Right hindlimb (tissue), 1 donor: ENCODE measurements at places on chromosomes 6 and 20.

- DNase-seq = no peak
Measured at GRCh38 chr20:8601542-8601912, 467.4 kb upstream of the PLCB4 start.

- no peak for DNase-seq
Measured at GRCh38 chr6:18207438-18207837, 52.2 kb downstream of the KDM1B start.

DNA sequence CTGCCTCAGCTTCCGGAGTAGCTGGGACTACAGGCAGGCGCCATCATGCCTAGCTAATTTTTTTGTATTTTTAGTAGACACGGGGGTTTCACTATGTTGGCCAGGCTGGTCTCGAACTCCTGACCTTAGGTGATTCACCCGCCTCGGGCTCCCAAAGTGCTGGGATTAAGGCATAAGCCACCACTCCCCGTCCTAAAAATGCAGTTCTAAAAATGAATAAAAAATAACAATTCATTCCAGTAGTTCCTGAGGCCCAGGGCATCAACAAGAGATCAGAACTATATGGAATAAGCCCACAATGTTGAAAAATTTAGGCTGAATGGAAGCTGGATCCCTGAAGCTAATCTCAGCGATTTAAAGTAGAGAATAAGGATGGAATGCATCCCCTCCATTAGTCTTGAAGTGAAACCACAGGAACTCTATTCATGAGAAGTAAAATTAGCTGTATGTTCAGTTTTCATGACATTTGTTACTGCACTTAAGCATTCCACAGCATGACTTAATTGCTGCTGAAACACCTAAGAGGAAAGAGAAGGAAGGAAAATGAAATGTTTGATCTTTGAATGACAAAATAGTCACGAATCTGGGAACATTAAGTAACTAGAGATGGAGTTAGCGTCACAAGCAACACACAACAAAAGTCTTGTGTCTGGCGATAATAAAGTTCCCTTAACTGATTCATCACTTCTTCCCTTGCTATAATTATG lies 80.4 kb upstream of the RIPOR2 start:
- no peak for DNase-seq

DNA sequence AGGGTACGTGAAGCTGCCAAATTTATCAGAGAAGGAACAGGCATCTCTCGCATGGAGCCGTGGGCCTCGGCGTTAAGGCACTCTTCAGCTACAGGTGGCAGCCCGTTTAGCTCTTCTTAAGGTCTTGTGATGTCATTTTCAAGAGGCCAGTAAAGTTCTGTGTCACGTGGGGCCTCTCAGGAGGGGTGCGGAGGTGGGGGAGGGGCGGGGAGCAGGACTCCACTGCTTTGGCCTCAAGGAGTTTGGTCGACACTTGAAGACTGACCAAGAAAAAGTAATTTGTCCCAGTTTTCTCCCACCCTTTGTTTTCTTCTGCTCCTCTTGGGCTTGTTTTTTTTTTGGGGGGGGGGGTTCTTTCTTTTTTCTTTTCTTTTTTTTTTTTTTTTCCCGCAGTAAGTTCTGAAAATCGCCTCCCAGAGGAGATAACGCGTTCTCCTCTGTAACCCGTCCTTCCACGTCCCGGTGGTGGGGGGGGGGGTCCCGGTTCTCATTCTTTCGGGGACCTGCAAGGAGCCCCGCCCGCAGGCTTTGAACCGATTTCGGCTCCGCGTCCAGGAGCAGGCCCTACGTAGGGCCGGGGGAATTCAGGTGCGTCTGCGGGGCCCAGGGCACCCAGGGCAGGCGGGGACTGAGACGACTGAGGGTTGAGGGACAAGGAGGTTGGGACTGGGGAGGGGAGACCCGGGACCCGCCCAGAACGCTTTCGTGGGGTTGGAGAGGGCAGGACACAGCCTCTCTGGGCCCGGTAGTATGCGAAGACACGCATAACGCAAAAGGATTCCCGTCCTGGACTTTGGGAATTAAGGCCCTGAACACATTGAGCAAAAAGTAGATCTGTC lies 26.0 kb downstream of the GPX6 start:
- peak; percentile 72 for DNase-seq

- no peak for DNase-seq
Measured at GRCh38 chr6:29723666-29724588, 693 bp downstream of the HLA-F start.

GRCh38 chr6:5280920-5281319 lies 19.6 kb downstream of the FARS2 start:
- no peak for DNase-seq

DNA sequence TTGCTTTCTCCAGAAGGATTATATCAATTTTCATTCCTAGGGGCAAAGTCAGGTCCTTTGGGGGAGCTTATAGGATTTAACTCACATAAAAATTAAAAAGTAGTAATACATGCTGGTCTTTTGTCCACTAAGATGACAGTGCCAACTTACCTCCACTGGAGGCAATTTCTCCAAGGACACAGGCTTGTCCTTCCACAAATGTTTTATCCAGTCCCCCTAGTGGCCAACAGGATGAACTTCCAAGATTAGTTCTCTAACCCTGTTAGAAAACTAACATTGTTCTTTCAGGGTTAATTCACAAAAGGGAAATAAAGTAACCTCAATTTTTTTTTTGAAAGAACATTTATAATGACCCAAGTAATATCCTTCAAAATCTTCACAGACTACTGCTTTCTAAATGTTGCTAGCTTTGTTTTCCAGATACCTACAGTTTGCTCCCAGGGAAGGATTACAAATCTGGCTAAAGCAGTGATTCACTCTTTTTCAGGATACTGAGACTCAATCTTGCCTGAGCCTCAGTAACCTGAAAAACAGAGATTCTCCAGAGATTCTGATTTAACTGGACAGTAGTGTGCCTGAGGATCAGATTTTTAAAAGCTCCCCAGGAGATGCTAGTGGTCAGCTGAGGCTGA lies 31.7 kb upstream of the UBR2 start:
- DNase-seq = no peak

DNA sequence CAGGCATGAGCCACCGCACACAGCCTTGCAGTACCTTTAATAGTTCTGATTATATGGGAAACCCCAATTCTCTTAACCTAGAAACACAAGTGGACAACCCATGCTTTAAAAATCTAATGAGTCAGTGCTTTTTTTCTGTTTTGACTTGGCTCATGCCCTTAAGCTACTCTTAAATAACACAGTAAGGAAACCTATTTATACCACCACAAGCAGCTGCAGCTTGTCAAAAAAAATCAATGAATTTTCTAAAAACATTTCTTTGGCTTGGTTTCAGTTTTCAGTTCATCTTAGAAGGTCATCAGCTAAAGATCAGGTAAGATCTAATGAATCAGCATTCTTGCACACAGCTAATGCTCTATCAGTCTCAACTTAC lies 124.1 kb upstream of the DST start:
- no peak for DNase-seq

DNA sequence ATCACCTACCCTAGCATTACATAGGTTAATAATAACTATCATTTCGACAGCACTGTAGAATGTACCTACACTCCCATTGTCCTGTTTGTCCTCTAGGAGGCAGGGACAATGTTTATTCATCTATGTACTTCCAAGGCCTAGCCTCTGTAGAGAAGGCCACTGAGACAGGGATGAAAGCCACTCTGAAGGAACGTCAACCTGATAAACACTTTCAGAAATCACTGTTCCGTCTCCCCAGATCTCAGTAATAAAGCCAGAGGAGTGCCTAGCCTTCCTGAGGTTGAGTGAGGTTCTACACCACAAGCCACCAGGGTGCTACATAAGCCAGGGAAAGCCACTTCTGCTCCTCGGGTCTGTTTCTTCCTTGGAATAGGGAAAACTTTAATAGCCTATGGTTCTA lies 44.8 kb downstream of the POPDC3 start:
- DNase-seq = peak; percentile 29

GRCh38 chr6:6224933-6225486 lies 95.5 kb downstream of the F13A1 start:
- DNase-seq = no peak

DNA sequence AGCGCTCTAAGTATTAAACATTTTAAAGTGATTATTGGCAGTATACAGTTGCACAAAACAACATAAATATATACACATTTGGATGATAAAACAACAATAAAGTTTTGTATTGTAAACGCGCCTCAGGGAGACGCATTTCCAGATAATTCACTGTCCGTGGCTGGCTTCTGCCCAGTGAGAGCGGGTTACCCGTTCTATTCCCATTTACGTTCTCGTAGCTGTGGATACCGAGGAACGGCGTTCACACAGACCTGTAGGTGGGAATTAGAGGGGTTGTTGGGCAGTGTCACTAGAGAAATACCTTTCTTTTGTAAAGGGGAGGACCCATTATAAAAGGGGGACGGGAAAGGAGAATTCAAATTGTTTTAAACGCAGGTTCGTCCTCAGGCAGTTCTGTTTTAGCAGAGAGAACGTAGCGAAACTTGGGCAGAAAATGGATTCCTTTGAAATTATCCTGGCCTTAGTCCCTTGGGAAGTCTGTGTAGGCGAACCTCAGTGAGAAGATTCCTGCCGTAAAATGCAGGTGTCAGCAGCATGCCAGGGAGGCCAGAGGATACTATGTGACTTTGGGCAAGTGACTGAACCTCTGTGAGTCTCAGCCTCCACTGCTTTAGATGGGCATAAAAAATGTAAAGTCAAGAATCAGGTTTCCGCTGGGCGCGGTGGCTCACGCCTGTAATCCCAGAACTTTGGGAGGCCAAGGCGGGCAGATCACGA lies 756 bp downstream of the MTG2 start:
- no peak for DNase-seq

GRCh38 chr6:90687775-90688380 lies 101.0 kb upstream of the MAP3K7 start:
- no peak for DNase-seq

- no peak for DNase-seq
Measured at GRCh38 chr6:27168586-27169443, 78.7 kb upstream of the PRSS16 start.

- no peak for DNase-seq
Measured at GRCh38 chr6:39965751-39966150, 31.5 kb upstream of the MOCS1 start.

DNA sequence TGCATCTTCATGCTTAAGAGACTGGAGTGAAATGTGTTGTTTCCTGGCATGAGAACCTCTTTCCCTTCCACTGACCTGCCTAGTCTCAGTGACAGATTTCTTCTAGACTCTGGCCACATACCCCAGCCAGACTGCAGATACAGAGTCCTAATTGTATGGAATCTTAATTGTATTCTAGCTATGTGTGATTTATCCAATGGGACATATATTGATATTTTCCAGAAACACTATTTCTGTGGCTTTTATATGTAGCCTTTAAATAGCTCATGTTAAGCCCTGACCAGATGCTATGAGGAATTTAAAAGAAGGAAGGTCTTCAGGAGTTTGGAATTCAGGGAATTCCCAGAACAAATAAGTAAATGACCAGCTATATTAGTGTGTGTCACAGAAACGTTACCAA lies 99.0 kb downstream of the FIG4 start:
- DNase-seq = no peak

GRCh38 chr6:32741031-32741960 lies at the start of gene HLA-DQA2:
TSS of gene HLA-DQA2 (plus strand) at chr6:32741391. CDS start at chr6:32741444, 53 bp downstream.
- DNase-seq = no peak

DNA sequence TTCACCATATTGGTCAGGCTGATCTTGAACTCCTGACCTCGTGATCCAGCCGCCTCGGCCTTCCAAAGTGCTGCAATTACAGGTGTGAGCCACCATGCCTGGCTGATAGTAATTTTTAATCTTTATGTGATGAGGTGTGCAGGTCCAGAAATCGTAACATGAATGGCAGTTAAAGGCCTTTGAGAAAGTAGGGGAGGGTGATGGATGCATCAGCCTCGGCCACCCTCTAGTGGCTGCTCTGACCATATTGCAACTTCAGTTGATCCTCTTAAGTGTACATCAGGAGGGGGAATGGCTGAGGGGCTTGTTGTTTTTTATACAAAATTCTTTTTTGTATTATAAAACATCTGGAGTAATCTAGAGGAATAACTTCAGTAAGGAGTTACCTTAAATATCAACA lies 193.0 kb downstream of the ZFAND3 start:
- no peak for DNase-seq

DNA sequence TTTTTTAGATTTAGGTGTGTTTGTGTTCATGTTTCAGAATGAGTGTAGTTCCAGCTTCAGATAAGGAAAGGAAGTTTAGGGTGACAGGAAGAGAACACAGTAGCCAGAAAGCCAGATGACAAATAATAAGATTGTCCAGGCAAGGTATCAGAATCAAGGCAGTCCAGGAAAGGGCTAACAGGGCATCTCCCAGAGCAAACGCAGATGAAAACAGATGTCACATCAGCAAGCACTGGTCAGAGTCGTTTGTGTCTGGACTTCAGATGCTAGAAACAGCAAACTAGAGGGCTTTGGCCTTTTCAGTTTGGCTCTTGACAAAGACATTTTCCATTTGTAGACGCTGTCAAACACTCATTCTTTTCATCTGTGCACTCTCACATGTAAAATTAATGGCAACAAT lies 65.5 kb downstream of the VIP start:
- no peak for DNase-seq

- DNase-seq = peak; percentile 61
Measured at GRCh38 chr6:161038229-161039031, 46.9 kb downstream of the MAP3K4 start.

DNA sequence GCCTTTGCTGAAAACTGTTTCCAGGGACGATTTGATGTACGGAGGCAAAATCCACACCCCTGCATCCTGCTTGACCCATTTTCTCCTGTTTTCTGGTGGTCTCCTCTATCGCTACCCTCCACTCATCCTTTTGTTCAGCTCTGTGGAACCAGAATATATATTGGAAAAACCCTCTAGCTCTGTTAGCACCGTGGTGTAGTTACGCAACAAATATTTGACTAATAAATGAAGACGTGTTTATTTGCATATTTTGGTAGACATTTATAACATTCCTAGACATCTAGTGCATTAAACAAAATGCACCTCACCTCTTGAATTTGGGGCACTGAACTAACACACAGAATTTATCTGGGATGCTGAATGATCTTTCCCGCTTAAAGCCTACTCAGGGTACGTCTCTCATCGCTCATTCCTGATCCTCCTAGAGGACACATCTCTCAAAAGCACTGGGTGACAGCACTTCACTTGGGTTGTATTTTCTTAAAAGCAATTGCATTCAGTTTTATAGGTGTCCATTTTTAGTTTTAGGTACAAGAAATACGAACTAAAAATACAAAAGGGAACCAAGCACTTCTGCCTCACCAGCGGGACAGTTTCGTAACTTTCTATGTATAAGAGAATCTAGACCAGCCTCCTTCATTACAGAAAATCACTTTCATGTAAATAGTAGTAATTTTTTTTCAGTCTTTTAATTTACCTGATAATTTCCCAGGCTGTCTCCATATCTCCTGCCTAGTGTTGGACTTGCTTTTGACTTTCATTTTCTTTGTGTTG lies 59.2 kb downstream of the SNRNP48 start:
- no peak for DNase-seq

DNA sequence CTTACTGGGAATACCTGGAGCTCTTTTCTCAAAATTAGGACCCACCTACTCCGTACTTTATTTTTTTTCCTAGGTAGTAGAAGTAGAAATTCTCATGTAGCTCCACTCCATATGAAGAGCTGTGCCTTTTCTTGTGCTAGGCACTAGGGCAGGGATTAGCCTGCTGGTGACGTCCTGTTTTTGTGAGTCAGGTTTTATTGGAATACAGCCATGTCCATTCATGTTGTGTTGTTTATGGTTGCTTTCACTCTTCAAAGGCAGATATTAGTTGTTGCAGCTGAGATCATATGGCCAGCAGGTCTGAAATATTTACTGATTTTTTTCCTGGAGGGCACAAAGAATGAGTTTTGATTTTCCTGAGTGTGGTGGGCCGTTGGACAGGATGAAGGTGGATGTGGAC lies 20.5 kb downstream of the XRN2 start:
- DNase-seq = no peak
